ENCODE measurements at places on chromosomes 1 and 21.

- no peak for DNase-seq
These were observed 48.5 kb downstream of the UTP25 start for GRCh38 chr1:209876078-209876800.

GRCh38 chr21:31524140-31524539, 135.4 kb upstream of the SOD1 start:
- no peak for DNase-seq

DNA sequence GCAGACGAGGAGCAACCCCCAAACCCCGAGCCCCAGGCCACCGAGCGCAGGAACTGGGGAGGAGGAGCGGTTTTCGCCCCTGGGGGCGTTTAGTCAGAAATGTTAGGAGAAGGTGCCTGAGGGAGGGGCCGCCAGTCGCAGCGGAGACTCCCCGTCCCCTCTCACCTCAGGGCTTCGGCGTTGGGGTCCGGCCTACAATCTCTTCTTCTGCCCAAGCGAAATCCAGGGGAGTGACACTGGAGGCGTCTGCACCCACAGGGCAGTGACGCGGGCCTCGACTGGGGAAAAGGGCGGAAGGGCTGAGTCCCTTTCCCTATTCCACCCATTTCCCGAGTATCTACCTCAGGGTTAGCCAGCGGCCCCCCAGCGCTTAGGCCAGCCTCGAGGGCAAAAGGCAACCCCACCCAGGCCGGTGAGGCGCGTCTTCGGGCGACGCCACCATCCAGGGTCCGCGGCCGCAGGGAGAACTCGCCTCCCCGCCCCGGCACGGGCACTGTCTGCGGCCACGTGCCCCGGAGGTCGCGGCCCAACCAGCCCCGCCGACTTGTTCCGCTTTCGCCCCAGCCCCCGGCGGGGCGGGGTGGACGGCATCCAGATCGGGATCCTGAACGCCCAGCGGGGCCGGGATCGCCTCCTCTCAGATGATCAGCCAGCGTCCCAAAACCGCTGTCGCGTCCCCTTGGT, 118.7 kb upstream of the BARHL2 start:
- DNase-seq: no peak

GRCh38 chr1:167520711-167521206, 2.4 kb upstream of the CD247 start:
- no peak for DNase-seq

- no peak for DNase-seq
These were observed 646 bp downstream of the MAPKAPK2 start for GRCh38 chr1:206685334-206685768.

DNA sequence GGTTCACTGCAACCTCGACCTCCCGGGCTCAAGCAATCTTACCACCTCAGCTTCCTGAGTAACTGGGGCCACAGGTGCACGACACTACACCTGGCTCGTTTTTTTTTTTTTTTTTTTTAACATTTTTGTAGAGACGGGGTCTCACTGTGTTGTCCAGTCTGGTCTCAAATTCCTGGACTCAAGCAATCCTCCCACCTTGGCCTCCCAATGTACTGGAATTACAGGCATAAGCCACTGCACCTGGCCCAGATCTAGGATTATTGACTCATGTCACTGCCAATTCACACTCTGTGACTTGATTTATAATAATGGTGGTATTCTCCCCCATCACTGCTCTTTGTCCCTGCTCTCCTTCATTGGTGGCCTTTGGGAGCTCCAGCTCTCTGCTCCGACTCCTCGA, 145.1 kb downstream of the PTPRU start:
- DNase-seq: no peak

DNA sequence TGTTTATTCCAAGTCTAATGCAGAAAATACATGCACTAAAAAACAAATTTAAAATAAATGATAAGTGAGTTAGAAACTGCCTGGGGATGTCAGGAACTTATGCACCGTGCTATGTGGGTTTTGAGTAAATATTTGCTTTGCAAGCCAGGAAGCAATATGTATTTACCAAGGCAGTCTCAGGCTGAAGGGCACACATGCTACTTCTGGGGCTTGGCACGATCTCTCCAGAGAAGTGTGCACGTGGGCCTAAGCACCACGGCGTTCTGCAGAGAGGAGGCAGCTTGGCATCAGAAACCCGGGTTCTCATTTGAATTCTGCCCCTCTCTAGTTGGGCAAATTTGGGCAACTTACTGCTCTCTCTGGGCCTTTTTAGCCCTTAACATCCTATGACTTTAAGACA, 72.6 kb upstream of the ROR1 start:
- DNase-seq: no peak

DNA sequence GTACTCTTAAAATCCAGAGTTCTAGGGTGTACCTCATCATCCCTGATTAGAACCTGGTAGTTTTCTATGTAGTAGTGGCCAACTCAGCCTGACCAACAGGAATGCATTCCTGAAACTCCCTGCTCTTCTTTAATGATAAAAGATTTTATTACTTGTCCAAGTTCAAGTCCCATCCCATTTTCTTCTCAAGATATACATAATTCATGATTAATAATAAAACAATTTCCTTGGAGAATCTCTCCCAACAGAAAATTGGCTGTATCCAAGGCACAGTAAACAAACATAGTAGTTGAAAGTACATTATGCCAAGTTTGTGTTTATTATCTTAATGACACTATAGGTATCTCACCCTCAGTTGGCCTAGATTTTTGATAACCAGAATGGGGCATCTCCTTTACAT, 714.1 kb upstream of the ADAMTS5 start:
- no peak for DNase-seq

DNA sequence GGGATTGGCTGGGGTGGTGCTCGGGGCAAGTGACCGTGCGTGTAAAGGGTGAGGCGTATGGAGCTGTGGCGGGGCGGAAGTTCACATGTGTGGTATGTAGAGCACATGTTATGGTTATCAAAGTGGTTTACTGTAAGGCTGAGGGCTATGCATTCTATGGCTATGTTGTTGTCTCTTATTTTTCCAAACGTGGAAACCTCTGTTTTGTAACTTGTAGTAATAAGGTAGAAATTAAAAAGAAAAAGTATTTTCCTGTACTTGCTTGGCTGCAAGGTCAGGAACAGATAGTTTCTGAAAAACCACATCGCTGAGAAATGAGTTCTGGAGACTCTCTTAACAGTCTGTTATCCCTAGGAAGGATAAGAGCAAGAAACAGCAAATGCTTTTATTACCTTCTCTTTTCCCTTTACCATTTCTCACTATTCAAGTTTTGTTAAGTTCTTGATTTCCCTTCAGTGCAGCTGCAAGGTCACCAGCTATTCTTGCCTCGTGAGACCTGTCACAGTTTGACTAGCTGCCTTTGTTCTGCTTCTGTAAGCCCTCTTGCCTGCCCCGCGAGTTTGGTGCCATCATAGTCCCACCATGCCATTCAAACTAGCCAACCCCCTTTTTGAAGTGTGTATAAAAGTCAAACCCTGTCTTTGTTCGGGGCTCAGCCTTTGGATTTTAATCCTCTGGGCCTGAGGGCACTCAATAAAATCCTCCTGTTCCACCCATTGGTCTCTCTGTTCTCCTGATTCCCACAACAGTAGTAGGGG, 9.5 kb downstream of the RNU1-2 start:
- DNase-seq: no peak

DNA sequence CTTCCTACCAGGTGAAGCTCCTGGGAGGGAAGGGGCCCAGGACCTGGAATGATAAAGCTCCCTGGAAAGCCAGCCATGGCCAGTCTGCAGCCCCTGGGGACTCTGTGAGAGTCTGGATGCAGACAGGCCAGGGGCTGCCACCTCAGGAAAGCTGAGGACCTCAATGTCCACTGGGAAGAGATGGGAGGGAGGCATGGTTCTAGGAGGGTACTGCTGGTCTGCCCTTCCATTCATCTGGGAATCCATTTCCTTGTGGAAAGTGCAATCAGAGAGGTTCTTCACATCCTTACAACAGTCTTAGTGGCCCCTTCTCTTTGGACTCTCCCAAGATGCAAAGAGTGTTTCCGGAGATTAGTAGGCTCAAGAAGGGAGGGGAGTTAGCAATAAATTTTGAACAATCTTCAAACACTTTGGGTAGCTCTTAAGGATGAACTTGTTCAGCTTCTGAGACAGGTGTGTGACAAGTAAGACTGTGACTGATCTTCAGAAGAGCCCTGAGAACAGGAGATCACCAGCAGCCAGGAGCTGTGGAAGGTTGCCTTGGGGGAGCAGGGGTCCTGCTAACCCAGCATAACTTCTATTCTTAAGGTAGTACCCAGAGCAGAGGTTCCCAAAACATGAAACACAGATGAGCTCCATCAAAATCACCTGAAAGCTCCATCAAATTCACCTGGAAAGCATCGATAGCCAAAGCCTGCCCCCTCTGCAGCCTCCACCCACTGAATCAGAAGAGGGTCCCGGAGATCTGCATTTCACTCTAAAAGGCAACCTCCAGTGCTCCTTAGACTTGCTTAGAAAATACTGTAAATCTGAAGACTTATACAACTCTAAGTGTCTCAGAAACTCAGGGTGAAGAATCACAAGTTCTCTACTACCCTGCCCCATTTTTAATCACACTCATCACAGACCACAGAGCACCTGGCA, 616 bp upstream of the LAX1 start:
- no peak for DNase-seq

GRCh38 chr1:225772323-225772768, 5.3 kb upstream of the SRP9 start:
- peak; percentile 57 for DNase-seq

- DNase-seq: no peak
These were observed 192.9 kb downstream of the PCP4 start for GRCh38 chr21:40060083-40060677.

- DNase-seq: no peak
These were observed 175.7 kb downstream of the PSMG1 start for GRCh38 chr21:39007532-39007931.

GRCh38 chr1:30748699-30749401, 8.7 kb downstream of the LAPTM5 start:
- peak; percentile 48 for DNase-seq

DNA sequence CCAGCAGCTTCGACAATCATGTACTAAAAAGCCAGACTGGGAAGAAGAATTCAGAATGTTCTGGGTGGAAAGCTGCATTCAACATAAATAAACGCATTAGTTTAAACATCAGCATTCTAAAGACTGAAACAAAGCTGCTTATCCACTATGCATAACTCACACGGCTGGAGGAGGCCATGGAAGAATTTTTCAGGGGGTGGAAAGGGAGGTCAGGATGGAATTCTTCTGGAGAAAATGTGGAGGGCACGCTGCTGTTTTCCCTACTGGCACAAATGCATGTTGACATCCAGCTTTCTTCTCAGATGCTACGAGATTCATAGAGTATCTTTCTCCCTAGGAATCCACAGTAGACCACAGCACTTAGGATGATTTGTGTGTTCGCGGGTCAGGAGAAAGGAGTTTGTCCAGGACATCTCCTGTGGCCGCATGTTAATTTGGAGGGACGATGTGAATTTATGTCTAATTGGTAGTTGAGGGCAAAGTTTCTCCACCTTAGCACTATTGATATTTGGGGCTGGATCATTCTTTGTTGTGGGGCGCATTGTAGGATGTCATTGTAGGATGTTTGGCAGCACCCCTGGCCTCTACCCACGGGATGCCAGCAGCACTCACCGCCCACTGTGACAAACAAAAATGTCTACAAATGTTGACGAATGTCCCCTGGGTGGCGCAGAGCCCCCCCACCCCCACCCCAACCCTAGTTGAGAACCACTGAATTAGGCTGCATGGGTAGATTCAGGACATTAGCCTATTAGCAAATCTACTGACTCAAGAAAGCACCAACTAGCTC, 86.5 kb upstream of the KAZN start:
- DNase-seq: no peak

DNA sequence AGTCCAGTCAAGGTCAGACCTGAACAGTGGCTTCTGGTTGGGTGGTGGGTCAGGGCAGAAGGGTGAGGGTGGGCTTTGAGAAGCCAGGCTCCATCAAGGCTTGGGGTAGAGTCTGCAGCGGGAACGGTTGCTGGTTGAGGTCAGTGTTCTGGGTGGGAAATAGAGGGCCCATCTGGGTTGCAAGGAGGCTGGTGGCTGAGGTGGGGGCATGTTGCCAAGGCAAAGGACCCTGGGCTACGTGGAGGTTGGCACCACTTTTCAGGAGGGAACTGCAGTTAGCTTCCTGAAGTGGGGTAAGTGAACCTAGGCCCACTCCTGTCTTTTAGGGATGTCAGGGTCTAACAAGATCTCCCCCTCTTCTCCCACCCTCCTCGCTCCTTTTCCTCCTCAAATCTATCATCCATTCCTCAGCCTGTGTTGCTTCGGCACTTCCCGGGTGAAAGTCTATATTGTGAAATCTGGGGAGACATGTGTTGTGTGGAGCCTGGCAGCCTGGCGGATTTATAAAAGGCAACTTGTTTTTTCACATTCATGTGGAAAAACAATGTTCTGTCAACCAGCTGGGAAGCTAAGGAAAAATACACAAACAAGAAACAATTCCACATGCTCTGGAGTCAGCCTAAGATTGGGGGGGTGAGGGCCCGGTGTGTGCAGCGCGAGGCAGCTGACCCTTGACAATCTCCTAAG, 1.5 kb downstream of the IL22RA1 start:
- no peak for DNase-seq

GRCh38 chr1:75233302-75233929, 99.2 kb downstream of the LHX8 start:
- DNase-seq: no peak

- DNase-seq: no peak
These were observed 520.8 kb upstream of the ADAMTS5 start for GRCh38 chr21:27487676-27488075.

DNA sequence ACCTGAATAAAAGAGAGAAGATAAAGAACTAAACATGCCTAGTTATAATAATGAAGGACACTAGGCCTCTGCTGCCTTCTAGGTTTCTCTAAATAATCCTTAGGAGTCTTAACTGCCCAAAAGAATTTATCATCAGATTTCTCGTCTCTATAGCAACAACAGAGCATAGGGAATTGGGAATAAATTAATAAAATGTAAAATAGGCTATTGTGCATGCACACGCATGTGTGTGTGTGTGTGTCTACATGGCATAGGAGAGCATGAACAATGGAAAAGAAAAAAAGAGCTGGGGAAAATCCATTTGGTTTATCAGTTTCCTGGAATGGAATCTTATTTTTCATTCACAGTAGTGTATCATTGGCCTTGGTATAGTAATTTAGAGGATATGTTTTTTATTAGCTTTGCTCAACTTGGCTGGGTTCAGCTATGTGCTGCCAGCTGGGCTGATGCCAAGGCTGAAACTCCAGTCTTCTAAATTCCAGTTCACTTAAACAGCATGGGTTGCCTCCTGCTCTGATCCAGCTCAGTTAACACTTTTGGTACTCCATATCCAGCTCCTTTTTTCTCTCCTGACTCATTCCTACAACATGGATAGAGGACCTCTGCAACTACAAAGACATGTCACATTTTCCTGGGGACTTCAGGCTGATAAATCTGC, 80.6 kb upstream of the SLFNL1 start:
- DNase-seq: peak; percentile 5
